ENCODE measurements at places on chromosomes 4 and X.

GRCh38 chr4:38911257-38911656 lies 43.7 kb downstream of the FAM114A1 start:
- no peak for DNase-seq

GRCh38 chr4:6119507-6120020 lies 80.8 kb downstream of the JAKMIP1 start:
- no peak for DNase-seq

DNA sequence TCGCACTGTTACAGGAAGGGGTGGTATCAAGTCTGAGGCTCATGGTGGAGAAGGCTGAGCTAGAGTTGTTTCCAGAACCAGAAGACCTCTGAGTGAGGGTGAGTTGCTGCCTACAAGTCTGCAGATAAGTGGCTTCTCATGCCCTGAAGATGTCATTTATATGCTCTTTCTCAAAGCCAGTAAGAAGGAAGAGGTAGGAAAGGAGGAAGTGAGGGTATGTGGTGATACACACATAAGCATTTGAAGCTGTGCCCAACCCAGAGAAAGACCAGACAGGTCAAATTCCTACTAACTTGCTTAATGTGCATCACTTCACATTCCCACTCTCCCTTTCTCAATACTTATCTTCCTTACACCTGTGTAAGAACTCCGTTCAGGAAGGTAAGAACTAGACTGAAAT lies at the start of gene PPBP:
PPBP (minus strand) TSS at position 130 of the 400 bp plus-strand sequence; CDS start at position 43, 87 bp downstream.
- no peak for DNase-seq

- DNase-seq = no peak
Measured at GRCh38 chr4:1460967-1461868, 55.0 kb upstream of the NKX1-1 start.

GRCh38 chr4:147740176-147740575 lies 8.3 kb downstream of the ARHGAP10 start:
- no peak for DNase-seq

DNA sequence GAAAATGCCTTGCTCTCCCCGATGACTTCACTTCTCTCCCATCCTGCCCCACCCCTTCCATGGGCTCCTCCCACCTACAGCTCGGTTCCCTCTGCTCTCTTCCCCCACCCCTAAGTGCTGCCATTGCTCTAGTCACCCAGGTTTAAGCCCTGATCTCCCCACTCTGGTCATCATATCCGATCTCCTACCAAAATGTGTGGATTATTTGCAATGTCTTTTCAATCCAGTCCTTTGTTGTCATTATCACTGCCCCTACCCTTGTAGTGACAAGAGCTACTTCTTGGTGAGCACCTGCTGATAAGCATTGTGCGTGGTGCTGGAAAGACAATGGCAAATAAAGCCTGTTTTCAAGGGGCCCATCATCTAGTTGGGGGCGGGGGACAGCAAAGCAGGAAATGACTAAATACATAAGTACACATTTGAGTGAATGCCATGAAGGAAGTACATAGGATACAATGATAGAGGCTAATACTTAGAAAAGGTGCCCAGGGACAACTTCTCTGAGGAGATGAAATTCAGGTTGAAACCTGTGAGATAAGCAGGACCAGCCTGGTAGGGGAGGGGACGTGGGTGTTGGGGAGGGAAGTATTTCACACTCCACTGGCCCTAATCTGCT lies 63.8 kb downstream of the DLG3 start:
- no peak for DNase-seq

- no peak for DNase-seq
Measured at GRCh38 chr4:169274033-169274432, 3.3 kb upstream of the SH3RF1 start.

- no peak for DNase-seq
Measured at GRCh38 chr4:156946516-156947424, 24.8 kb downstream of the PDGFC start.

- no peak for DNase-seq
Measured at GRCh38 chr4:3485886-3486540, 22.9 kb downstream of the DOK7 start.
